NCI-H226 (cell line): ENCODE measurements at places on chromosomes 1 and 21.

- DNase-seq, result no peak
Measured at GRCh38 chr1:54871275-54872035, 15.5 kb downstream of the DHCR24 start.

- no peak for DNase-seq
Measured at GRCh38 chr1:160888926-160889325, 3.9 kb upstream of the ITLN1 start.

DNA sequence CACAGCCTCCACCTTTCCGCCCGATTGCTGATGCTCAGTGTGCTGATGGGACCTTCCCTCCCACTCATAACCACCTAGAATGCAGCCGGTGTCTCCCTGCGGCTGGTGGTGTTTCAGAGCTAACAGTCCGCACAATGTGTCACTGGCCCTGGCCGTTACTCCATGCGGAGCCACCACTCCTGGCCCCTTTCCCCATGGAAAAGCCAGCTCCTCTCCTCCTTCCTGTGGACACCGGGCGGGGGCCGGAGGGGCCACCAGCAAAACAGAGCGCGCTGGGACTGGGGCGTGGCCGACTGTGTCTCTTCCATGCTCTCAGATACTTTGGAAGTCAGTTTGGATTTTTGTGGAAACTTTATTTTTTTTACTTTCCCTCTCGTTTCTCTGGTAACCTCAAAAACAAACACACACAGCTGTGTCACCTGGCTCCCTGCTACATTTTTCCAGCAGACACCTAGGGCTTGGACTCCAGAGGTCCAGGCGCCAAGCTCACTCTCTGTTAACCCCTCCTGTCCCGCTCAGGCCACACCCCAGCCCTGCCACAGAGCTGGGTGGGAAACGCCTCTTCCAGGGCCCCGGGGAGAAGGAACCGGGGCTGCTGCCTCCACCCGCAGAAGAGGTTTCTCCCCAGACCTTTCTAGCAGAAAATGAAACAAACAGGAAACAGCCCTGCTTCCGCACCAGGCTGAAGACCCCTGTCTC, 32.5 kb upstream of the COL6A2 start:
- no peak for DNase-seq

GRCh38 chr1:86714159-86714558, 9.8 kb downstream of the SH3GLB1 start:
- no peak for DNase-seq

GRCh38 chr1:232225336-232226131, 404.4 kb downstream of the SIPA1L2 start:
- DNase-seq, result no peak

DNA sequence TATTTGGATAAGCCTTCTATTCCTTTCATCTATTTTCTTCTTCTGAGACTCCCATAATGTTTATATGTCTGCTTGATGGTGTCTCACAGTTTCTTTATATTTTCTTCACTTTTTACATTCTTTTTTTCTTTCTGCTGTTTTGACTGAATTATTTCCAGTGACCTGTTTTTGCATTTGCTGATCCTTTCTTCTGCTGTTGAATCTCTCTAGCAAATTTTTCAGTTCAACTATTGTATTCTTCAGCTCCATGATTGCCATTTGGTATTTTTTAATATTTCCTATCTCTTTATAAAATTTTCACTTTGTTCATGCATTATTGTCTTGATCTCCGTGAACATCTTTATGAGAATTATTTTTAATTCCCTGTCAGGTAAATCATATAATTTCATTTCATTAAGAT, 122.3 kb upstream of the ST6GALNAC5 start:
- DNase-seq, result no peak

DNA sequence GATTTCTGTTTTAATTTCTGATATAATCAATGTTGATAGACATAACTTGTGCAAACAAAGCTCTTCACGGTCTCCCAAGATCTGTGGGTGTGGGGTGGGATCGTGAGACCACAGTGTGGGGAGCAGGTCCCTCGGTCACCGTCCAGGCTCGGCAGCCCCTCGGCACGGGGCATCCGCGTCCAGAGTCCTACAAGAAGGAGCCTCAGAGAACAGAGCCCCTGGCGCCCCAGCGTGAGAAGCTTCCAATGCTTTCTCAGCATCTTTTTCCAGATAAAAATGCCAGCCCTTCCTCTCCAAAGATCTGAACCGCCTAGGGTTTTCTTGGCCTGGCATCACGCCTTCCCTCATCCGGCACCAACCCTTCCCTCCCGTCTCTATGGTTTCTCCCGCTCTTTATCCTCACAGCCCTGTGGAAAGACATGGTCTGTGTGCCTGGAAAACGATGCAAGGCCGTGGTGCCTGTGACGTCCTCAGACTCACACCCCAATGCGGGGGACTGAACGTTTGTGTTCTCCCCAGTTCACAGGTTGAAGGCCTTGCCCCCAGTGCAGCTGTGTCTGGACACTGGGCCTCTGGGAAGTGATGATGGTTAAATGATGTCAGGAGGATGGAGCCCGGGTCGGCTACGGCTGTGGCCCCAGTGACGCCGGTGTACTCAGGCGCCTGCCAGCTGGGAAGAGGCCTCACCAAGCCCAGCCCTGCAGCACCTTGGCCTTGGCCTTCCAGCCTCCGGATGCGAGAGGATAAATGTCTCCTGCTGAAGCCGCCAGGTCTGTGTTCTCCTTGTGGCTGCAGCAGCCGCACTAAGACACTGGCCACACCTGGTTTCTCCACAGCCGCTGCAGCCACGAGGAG, 45.9 kb upstream of the COL6A2 start:
- DNase-seq, result no peak

DNA sequence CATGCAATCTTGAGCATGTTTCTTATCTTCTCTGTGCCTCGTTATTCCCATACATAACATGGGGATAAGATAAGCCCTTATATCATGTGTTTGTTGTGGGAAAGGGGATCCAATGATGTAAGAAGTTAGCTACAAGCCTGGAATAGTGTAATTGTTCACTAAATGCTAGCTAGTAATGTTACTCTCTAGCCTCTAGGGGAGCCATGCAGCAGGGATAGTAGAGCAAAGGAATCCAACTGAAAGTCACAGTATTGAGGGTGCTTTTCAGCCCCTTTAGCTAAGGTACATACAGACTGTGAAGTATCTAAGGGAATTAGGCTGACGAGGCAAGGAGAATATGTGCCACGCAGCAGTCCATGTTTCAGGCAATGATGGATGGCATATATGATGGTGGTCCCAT, 46.9 kb downstream of the IL23R start:
- DNase-seq, result peak; percentile 5
